ENCODE measurements at places on chromosomes 4 and X. TPM values are rescaled to one million over a fixed set of nuclear protein-coding genes. Genes with fewer than 3 reads are reported as not detected.

KIT gene
- 2.0 TPM for total RNA-seq

SHROOM2 gene
- total RNA-seq = 28.8 TPM

GAGE12E gene
- total RNA-seq = not detected

CASP6 gene
- 22.2 TPM for total RNA-seq

TMSB15C gene
- total RNA-seq = 7.9 TPM

GRID2 gene
- not detected for total RNA-seq

RAI2 gene
- total RNA-seq = not detected

SRPK3 gene
- under 0.01 TPM for total RNA-seq

NDUFA1 gene
- 33.5 TPM for total RNA-seq

CD38 gene
- total RNA-seq = under 0.01 TPM

CT45A5 gene
- not detected for total RNA-seq

RBMX2 gene
- 13.7 TPM for total RNA-seq

BANK1 gene
- total RNA-seq = 0.39 TPM

BLTP1 gene
- total RNA-seq = 95.0 TPM

WWC2 gene
- total RNA-seq = 19.6 TPM

BEND2 gene
- total RNA-seq = not detected

H2BW2 gene
- not detected for total RNA-seq

ZFP42 gene
- total RNA-seq = 59.4 TPM

HEPH gene
- under 0.01 TPM for total RNA-seq

MTTP gene
- not detected for total RNA-seq

FAM3A gene
- 25.9 TPM for total RNA-seq

OTC gene
- not detected for total RNA-seq

CLGN gene
- not detected for total RNA-seq

CD99L2 gene
- total RNA-seq = 12.6 TPM

MTMR8 gene
- total RNA-seq = 0.79 TPM

ASB9 gene
- 0.65 TPM for total RNA-seq

TMPRSS11F gene
- 0.76 TPM for total RNA-seq

NPFFR2 gene
- total RNA-seq = 0.79 TPM

GAK gene
- 68.1 TPM for total RNA-seq

P2RY4 gene
- 0.43 TPM for total RNA-seq

CORIN gene
- not detected for total RNA-seq

S100P gene
- total RNA-seq = 1.2 TPM

NUDT11 gene
- total RNA-seq = 3.1 TPM

PGRMC1 gene
- 137 TPM for total RNA-seq

MAGEA4 gene
- total RNA-seq = not detected

TLR10 gene
- not detected for total RNA-seq

TAF7L gene
- total RNA-seq = under 0.01 TPM

SPANXN3 gene
- total RNA-seq = not detected

PGAM4 gene
- total RNA-seq = not detected

STAP1 gene
- not detected for total RNA-seq

GLRA3 gene
- total RNA-seq = not detected

IL15 gene
- not detected for total RNA-seq

MYL5 gene
- 6.8 TPM for total RNA-seq

EDNRA gene
- not detected for total RNA-seq

BGN gene
- 0.39 TPM for total RNA-seq

CFAP299 gene
- total RNA-seq = not detected

Data from placental epithelial cell (primary cell).